ENCODE measurements at places on chromosomes 2 and 18. TPM values are rescaled to one million over a fixed set of nuclear protein-coding genes. Genes with fewer than 3 reads are reported as not detected.

Gene CRACDL
- 3.6 TPM for total RNA-seq

Gene EMILIN1
- 0.56 TPM for total RNA-seq

Gene EVX2
- not detected for total RNA-seq

Gene SDC1
- total RNA-seq = 167 TPM

Gene OTOS
- total RNA-seq = not detected

Gene LANCL1
- 18.2 TPM for total RNA-seq

Gene AOX1
- 4.6 TPM for total RNA-seq

Gene MAPK4
- 0.33 TPM for total RNA-seq

Gene ALPP
- 18.1 TPM for total RNA-seq

Gene CAVIN2
- 45.9 TPM for total RNA-seq

Gene ZAP70
- 0.18 TPM for total RNA-seq

Gene CXCR1
- total RNA-seq = not detected

Gene RAB6D
- not detected for total RNA-seq

Gene C2orf78
- total RNA-seq = not detected

Gene TLK1
- total RNA-seq = 25.4 TPM

Gene SLC23A3
- 0.29 TPM for total RNA-seq

Gene RGPD8
- total RNA-seq = 3.1 TPM

Gene NYAP2
- not detected for total RNA-seq

Gene PER2
- 6.5 TPM for total RNA-seq

Gene KCNIP3
- 2.3 TPM for total RNA-seq

Gene AFF3
- total RNA-seq = 0.02 TPM

Gene GAL3ST2
- total RNA-seq = 0.22 TPM

Gene GAREM1
- total RNA-seq = 5.6 TPM

Gene MREG
- total RNA-seq = 4.0 TPM

Gene HOXD12
- not detected for total RNA-seq

Gene QPCT
- total RNA-seq = 20.8 TPM

Gene C2orf80
- not detected for total RNA-seq

Gene MEP1B
- 0.04 TPM for total RNA-seq

Gene CNOT9
- total RNA-seq = 40.3 TPM

Gene UBR3
- total RNA-seq = 8.5 TPM

Gene INO80B
- 50.4 TPM for total RNA-seq

Gene SCYGR4
- total RNA-seq = not detected

Gene NCKAP1
- total RNA-seq = 87.3 TPM

Gene PECR
- total RNA-seq = 15.3 TPM

Gene TDRD15
- total RNA-seq = not detected

Gene KATNAL2
- total RNA-seq = 2.3 TPM

Gene REEP1
- total RNA-seq = 1.1 TPM

Gene ECEL1
- 0.23 TPM for total RNA-seq

Gene MOGAT1
- not detected for total RNA-seq

Gene PLGLB1
- total RNA-seq = 0.44 TPM

Gene HOXD13
- total RNA-seq = 0.18 TPM

Gene TBC1D8
- 92.6 TPM for total RNA-seq

Gene SKA1
- total RNA-seq = 11.3 TPM

Gene ADGRF3
- 0.15 TPM for total RNA-seq

Gene RBKS
- 8.4 TPM for total RNA-seq

Gene CDK5R2
- total RNA-seq = 4.6 TPM

Gene SMPD4
- 84.4 TPM for total RNA-seq

Gene ABCB11
- 0.01 TPM for total RNA-seq

Gene UNC80
- total RNA-seq = not detected

Gene REG3A
- total RNA-seq = not detected

Gene ABCG8
- total RNA-seq = not detected

Gene SERPINB11
- 0.03 TPM for total RNA-seq

Gene RFTN2
- total RNA-seq = not detected

Gene IGFBP5
- 0.16 TPM for total RNA-seq

Gene RIT2
- not detected for total RNA-seq

Data from A549 treated with AZD2906 at 1 μM for 4 hours (cell line).